NCI-H1436 (cell line): ENCODE measurements at places on chromosomes 1 and 21.
A peak's percentile ranks its signal among the peaks of the same experiment; 100 is the strongest.

DNA sequence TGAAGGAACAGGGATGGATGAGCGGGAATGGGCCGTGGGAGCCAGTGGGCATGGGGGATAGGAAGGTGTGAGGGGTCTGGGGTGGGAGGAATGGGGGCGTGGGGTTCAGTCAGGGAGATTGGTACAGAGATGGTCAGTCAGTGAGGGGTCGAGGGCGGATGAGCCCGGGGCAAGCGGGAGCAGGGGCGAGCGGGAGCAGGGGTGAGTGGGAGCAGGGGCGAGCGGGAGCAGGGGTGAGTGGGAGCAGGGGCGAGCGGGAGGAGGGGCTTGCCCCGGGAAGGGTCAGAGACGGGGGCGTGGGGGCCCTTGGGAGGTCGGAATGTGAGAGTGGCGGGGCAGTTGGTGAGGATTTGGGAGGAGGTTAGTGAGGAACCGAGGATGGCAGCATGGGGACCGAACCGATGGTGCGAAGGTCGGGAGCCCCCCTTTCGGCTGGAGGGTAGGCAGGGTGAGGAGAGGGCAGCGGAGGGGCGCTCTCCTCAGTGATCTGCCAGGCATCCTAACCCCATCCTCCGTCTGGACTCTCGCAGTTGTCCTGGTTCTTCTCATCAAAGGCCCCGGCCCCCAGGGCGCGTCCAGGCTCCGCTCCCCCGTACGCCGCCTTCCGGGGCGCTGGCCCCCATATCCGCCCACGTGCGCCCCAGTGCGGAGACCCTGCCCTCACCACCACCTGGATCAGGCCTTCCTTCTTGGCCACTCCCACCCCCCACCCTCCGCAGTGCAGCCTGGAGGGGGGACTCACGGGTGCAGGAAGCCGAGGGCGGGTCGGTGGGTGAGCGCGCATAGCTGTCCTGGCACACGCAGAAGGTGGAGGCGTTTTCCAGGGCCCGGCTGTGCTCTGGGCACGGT lies 11.2 kb downstream of the EPHA10 start:
- no peak for DNase-seq

GRCh38 chr1:153168686-153169085 lies 18.0 kb upstream of the SPRR2G start:
- no peak for DNase-seq

DNA sequence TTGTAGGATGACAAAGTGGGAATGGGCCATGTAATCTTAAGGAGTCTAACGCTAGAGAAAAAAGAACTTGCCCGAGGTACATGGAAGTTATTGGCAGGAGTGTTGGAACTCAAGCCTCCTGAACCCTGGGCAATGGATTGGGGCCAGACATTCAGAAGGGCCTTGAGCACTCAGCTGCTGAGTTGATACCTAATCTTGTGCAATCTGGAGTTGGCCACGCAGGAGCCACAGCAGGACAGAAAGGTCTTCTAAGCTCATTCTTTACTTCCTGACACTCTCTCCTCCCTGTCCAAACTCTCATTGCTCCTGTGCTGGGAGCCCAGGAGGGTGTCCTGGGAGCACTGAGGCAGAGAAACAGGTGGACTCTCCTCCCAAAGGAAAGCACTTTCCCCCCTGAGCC lies 25.1 kb upstream of the CSF1 start:
- DNase-seq = no peak

GRCh38 chr1:240522122-240522822 lies 89.7 kb downstream of the GREM2 start:
- peak; percentile 45 for DNase-seq
